ENCODE measurements at places on chromosomes 5 and 9. TPM values are rescaled to one million over a fixed set of nuclear protein-coding genes. Genes with fewer than 3 reads are reported as not detected.

DNA sequence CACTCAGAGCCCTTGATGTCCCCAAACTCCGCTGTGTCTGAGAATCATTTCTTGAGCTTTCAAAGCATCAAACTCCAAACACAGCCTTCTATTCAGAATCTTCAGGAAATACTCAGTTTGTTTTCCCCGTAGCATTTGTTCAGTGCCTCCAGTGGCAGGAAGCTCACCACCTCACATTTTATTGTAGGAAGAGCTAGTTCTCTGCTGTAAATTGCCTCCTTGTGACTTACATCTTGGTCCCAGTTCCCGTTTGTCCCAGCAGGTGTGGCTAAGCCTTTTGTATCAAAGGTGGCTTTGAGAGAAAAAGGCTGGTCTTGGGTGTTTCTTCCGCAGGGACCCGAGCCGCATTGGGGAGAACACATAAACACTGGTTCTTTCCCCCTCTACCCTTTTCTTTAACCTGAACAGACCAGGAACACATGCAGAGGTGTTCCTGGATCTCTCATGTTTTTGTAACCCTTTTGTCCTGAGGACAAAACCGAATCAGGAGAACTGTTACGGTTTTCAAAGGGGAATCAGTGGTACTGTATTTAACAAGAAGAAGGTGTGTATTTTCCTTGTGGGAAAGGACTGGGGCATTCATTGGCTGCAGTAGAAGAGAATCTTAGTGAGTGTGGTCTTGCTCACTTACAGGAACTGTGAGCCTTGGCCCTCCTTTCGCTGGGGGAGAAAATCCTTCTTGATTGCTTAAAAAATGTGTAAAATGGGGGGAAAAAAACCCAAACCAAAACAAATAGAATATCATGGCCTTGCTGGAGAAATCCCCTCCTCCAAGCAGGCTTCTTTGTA, 1.9 kb downstream of the OSMR start:
- DNase-seq = no peak

DNA sequence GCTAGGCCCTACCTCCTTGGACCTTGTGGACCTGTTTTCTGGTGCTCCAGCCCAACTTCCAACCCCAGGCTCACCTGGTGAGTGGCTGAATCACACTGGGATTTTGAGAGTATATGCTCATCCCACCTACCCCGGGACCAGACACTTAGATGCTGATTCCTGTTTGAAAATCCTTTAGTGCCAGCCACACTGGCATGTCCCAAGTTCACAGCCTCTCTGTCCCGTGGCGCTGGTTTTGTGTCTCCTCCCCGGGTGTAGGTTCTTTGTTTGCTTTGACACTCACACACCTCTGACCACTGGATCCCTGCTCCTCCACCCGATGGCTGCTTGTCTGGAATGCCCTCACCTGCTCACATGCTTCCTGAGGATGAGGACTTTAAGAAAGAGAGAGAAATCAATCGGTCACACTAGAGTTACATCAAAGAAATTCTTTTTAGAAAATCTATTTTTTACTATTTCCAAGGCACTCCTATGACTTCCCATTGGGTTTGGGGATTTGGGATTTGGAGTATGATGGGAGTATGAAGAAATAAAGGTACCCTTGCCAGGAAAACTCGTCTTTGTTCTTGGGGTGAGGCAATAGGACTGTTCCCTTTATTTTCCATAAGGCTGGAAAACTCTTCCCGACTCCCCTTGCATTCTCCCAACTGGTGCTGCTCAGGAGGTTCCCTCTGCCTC, 7.3 kb upstream of the SLC25A48 start:
- DNase-seq = no peak

GRCh38 chr9:85163415-85163814, 493.9 kb downstream of the NTRK2 start:
- no peak for DNase-seq

GPR150 gene
- total RNA-seq = 0.15 TPM

SET gene
- 210 TPM for total RNA-seq

DNA sequence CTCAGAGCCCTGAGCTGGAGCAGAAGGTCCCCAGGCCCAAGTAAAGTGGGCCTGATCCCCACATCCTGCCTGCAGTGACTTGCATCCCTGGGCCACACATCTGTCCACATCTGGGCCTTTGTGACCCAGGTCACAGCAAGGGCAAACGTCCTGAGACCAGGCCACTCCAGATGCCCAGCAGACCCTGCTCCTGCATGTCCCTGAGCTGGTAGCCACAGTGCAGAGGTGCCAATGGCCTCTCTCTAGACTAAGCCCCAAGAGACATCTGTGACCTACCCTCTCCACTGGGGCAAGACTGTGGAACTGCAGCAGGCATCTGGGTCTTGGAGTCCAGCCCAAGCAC, 2.5 kb downstream of the FLT4 start:
- DNase-seq = no peak
